Suprapubic skin (tissue), 4 donors: ENCODE measurements at places on chromosomes 12 and 14. TPM values are rescaled to one million over a fixed set of nuclear protein-coding genes. Genes with fewer than 3 reads are reported as not detected.

GRCh38 chr12:76921100-76921471 is 42.3 kb upstream of the CSRP2 start:
- no peaks in the 10 kb centered on the region for H3K27me3 ChIP-seq
- H3K4me1 ChIP-seq: peaks cover 4% of the 10 kb centered on the region
- H3K27ac ChIP-seq: no peak overlapping the region

DNA sequence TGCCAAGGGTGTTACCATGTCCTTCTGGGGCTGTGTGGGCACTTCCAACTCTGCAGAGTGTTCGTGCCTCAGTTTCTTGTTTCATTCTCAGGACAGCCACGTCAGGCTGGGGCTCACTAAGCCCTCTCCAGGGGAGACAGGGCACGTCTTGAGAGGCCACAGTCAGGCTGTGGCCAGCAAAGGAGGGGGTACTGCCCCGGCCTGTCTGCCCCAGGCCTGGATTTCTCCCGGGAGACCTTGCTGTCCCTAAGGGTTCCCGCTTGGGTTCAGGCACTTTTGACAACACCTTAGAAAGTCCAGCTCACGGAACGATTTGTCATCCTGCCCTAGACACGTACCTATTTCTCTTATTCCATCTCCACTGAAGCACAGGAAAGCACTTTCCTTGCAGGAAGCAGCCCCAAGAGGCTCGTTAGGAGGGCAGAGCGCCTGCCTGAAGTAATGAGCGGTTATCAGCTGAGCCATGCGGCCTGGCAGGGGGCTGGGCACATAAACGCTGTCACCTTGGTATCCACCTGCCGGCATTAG is 290.4 kb upstream of the RTL1 start:
- H3K4me3 ChIP-seq: no peak overlapping the region
- H3K27ac ChIP-seq: no peak overlapping the region
- H3K36me3 ChIP-seq: no peaks in the 10 kb centered on the region
- no peak for DNase-seq
- H3K4me1 ChIP-seq: no peaks in the 10 kb centered on the region
- no peaks in the 10 kb centered on the region for H3K27me3 ChIP-seq

DNA sequence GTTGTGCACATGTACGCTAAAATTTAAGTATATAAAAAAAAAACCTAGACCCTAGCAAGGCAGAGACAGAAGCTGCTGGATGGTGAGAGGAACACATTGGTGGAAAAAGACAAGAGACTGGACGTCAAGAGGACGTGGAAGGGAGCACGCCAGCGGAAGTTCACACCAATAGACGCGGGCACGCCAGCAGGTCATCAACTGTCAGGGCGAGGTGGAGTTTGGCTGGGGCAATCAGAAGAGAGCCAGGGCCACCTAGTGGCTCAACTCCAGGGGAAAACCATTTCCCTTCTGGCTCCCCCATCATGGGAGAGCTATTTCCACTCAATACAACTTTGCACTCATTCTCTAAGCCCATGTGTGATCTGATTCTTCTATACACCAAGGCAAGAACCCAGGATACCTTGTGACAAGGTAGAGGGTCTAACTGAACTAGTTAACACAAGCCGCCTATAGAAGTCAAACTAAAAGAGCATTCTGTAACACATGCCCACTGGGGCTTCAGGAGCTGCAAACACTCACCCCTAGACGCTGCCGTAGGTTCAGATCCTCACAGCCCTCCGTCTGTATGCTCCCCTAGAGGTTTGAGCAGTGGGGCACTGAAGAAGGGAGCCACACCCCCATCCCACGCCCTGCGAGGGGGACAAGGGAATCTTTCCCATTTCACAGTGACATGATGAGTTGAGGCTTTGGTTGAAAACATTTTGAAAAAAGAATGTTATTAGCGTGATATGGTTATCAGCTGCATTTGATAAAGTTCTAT is 702.7 kb downstream of the TMTC2 start:
- H3K4me3 ChIP-seq: no peak overlapping the region
- no peaks in the 10 kb centered on the region for H3K4me1 ChIP-seq
- H3K36me3 ChIP-seq: no peaks in the 10 kb centered on the region
- no peak overlapping the region for H3K27ac ChIP-seq
- H3K27me3 ChIP-seq: no peaks in the 10 kb centered on the region
- DNase-seq: no peak

- H3K4me1 ChIP-seq: peaks cover 15% of the 10 kb centered on the region
- no peak for DNase-seq
Measured at GRCh38 chr12:2902272-2902880, 11.7 kb downstream of the TULP3 start.

- no peaks in the 10 kb centered on the region for H3K4me1 ChIP-seq
- no peaks in the 10 kb centered on the region for H3K36me3 ChIP-seq
- H3K27ac ChIP-seq: no peak overlapping the region
- no peaks in the 10 kb centered on the region for H3K27me3 ChIP-seq
- no peak for DNase-seq
Measured at GRCh38 chr12:103073630-103074029, 116.2 kb downstream of the ASCL1 start.

- DNase-seq: no peak
- no peak overlapping the region for H3K4me3 ChIP-seq
- no peak overlapping the region for H3K27ac ChIP-seq
- H3K4me1 ChIP-seq: peaks cover 6% of the 10 kb centered on the region
- no peaks in the 10 kb centered on the region for H3K27me3 ChIP-seq
Measured at GRCh38 chr14:22561661-22562579, 27.1 kb downstream of the DAD1 start.

GRCh38 chr12:45615268-45615667 is 114.2 kb upstream of the ARID2 start:
- H3K4me1 ChIP-seq: peaks cover 6% of the 10 kb centered on the region
- no peak overlapping the region for H3K27ac ChIP-seq
- H3K27me3 ChIP-seq: no peaks in the 10 kb centered on the region
- H3K36me3 ChIP-seq: no peaks in the 10 kb centered on the region

- no peaks in the 10 kb centered on the region for H3K36me3 ChIP-seq
- H3K27me3 ChIP-seq: no peaks in the 10 kb centered on the region
- peaks cover 6% of the 10 kb centered on the region for H3K4me1 ChIP-seq
- no peak overlapping the region for H3K4me3 ChIP-seq
Measured at GRCh38 chr12:89731614-89732013, 23.0 kb upstream of the ATP2B1 start.

DNA sequence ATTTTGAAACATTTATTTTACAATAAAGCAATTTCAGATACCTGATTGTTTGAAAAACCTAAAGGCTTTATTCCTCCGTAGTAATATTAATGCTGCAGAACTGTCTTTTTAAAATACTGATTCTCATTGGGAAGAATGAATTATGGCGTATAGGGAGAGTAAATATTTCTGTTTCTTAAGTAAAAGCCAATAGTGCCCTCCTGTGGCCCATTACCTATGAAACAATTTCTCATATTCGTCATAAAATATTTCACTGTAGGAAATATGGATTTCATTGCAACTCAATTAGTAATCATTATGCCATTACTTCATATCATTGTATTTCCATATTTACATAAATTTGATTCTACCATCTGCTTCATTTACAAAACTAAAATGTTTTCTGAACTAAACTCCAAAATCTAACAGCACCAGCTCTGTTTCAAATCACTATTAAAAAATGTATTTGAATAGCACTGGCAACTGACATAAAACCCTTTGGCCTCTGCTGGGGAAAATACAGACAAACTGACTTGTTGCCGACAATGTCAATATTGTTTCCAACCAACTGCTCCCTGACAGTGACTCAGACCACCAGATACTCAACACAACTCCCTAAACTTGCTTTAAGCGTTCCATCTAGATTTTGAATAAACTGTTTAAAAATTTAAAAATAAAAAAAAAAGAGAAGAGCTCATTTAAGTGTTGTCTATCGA is 290.3 kb downstream of the NAV3 start:
- no peaks in the 10 kb centered on the region for H3K27me3 ChIP-seq
- no peak for DNase-seq
- no peaks in the 10 kb centered on the region for H3K36me3 ChIP-seq
- no peak overlapping the region for H3K27ac ChIP-seq

DNA sequence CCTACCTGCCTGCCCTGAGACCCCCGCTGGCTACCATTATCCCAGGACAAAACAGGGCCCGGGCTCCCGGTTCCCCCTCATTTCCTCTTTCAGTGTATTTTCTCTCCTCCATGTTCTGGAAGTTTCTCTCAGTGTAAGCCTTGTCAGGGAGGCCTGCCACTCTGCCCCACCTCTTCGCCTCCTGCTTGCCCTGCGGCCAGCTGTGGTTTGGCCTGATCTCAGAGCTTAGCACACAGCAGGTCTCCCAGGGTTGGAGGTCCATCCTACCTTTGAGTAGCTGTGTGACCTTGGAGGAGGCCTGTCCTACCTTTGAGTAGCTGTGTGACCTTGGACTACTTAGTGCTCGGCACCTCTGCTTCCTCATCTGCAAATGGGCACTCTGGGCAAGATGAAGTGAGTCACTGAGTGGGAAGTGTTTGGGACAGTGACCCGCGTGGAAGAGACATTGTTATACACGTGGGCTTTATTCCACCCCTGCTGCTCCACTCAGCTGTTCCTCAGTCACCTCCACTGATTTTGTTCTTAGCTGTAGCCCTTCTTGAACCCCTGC is 212.7 kb downstream of the ZFP36L1 start:
- H3K4me1 ChIP-seq: peaks cover 51% of the 10 kb centered on the region
- no peak for DNase-seq
- H3K4me3 ChIP-seq: no peak overlapping the region
- no peaks in the 10 kb centered on the region for H3K36me3 ChIP-seq

DNA sequence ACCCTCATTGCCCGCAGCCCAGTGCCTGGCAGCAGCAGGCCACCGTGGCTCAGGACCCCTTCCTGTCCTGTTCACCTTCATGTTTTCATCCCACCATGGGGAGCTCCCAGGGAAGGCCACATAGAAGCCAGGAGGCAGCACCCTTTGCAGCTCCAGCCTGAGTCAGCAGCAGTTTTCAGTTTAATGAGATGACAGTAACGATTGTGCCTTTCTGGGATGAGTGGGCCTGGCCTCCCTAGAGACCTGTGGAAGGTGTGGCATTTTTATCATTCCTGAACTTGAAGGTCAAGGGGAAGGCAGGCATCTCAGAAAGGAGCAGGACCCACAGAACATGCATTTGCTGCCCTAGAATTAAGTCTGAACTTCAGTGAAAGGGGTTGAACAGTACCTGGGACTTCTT is 532.8 kb downstream of the FUT8 start:
- DNase-seq: no peak
- H3K4me3 ChIP-seq: no peak overlapping the region
- no peaks in the 10 kb centered on the region for H3K36me3 ChIP-seq

GRCh38 chr14:24518851-24519250 is 10.8 kb upstream of the CMA1 start:
- H3K27me3 ChIP-seq: no peaks in the 10 kb centered on the region
- H3K36me3 ChIP-seq: no peaks in the 10 kb centered on the region
- no peaks in the 10 kb centered on the region for H3K4me1 ChIP-seq
- no peak overlapping the region for H3K27ac ChIP-seq

DNA sequence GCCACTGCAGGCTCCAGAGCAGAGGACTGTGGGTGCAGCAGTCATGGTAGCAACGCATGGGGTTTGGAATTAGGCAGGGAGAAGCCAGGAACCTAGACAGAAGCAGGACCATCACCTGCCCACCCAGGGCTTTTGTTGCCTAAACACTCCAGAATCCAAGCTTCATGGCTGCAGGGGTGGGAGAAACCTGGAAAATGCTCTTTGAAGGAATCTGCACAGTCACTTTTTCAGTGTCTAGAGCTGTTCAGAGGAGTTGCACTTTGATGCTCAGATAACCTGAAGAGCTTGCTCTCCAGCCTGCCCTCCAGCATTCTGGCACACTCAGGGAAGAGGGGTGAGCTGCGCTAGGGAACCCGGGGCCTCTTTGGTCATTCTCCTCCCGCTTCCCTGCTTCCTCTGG is 1.6 kb upstream of the CELA1 start:
- H3K4me1 ChIP-seq: no peaks in the 10 kb centered on the region
- no peak overlapping the region for H3K27ac ChIP-seq
- H3K36me3 ChIP-seq: no peaks in the 10 kb centered on the region
- no peak for DNase-seq
- H3K27me3 ChIP-seq: no peaks in the 10 kb centered on the region
- no peak overlapping the region for H3K4me3 ChIP-seq

- no peaks in the 10 kb centered on the region for H3K27me3 ChIP-seq
- H3K36me3 ChIP-seq: no peaks in the 10 kb centered on the region
- H3K27ac ChIP-seq: no peak overlapping the region
- no peak for DNase-seq
Measured at GRCh38 chr14:34051966-34052657, 101.2 kb upstream of the EGLN3 start.

The PAX9 gene
- 0.62 TPM for total RNA-seq

The KRT3 gene
- total RNA-seq: not detected

The FOXM1 gene
- total RNA-seq: 6.5 TPM

The A2M gene
- 58.0 TPM for total RNA-seq

The EEF1AKMT3 gene
- total RNA-seq: 12.4 TPM
